Skin of body (tissue), 3 donors: ENCODE measurements at places on chromosomes 2 and 18. TPM values are rescaled to one million over a fixed set of nuclear protein-coding genes. Genes with fewer than 3 reads are reported as not detected.

Gene GTF3C2
- 32.5 TPM for total RNA-seq

Gene LAMA1
- total RNA-seq = 2.4 TPM

Gene EFR3B
- 4.9 TPM for total RNA-seq

Gene KCNJ13
- 0.79 TPM for total RNA-seq

- DNase-seq = peak; percentile 17
Measured at GRCh38 chr2:72347081-72347480, 199.4 kb upstream of the CYP26B1 start.

DNA sequence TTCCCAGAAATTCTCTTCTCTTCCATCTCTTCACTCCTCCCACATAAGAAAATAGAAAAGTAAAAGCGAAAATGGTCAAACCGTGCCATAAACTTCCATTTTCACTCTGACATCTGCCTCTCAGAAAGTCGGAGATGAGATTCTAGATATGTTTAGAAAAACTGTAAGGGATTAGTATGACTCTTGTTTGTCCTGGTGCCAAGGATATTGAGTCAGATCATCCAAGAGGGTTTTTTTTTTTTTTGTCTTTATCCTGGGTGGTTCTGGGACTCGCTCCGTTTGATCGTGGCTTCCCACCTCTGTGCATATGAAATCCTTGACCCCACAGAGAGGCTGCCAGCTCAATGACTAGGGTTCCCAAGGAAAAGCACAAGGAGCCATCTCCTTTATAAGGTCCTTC is 17.3 kb downstream of the EN1 start:
- DNase-seq = no peak

Gene SLC4A5
- total RNA-seq = 2.1 TPM

GRCh38 chr2:150679456-150680120 is 192.1 kb upstream of the RND3 start:
- no peak for DNase-seq

DNA sequence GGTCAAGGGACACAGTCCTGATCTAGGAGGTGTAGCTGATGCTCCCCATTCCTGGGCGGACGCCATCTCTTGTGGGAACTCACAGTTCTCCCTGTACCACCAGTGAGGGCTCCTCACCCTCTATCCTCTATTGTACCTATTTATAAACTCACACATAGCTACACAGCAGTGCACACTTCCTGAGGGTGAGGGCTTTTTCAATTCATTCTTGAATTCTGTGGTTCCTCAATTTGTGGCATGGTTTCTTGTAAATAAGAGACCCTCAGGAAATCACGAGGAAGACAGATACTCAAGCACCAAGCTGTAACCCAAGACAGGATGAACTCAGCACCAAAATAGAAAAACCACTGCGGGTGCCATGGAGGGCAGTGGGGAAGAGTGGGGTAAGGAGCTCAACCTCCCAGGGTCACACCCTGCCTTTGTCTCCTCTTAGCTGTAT is 245.9 kb upstream of the PXDN start:
- DNase-seq = no peak

- no peak for DNase-seq
Measured at GRCh38 chr18:13471971-13472628, 253.5 kb downstream of the LDLRAD4 start.

- no peak for DNase-seq
Measured at GRCh38 chr2:219207884-219208740, 1.5 kb downstream of the ZFAND2B start.

Gene POMC
- total RNA-seq = 3.6 TPM

Gene ZBTB7C
- 6.3 TPM for total RNA-seq

- no peak for DNase-seq
Measured at GRCh38 chr2:183214680-183215079, 90.4 kb downstream of the NUP35 start.

- DNase-seq = no peak
Measured at GRCh38 chr2:98191883-98192282, 104.9 kb downstream of the VWA3B start.

- DNase-seq = no peak
Measured at GRCh38 chr2:178380763-178381162, 70.2 kb downstream of the PRKRA start.

DNA sequence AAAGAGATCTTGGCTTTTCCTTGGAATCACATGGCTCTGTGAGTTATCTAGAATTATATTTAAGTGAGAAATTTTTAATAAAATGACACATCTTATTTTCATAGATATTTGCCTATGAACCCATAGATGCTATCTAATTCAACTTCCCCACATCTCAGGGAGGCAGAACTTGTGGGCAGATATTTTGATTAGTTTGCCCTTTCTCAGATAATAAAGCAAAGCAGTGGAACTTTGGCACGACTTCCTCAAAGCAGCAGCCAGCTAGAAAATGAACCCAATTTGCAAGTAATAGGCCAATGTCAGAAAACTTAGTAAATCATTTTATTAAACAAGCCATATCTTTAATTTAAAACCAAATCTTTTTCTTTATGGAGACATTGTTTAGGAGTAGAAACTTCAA is 32.7 kb downstream of the RAB27B start:
- DNase-seq = no peak

- no peak for DNase-seq
Measured at GRCh38 chr2:127050803-127051115, 56.2 kb downstream of the BIN1 start.

Gene IER3IP1
- total RNA-seq = 24.7 TPM

GRCh38 chr2:239465017-239466001 is 64.5 kb upstream of the HDAC4 start:
- no peak for DNase-seq

Gene KHK
- 1.7 TPM for total RNA-seq

DNA sequence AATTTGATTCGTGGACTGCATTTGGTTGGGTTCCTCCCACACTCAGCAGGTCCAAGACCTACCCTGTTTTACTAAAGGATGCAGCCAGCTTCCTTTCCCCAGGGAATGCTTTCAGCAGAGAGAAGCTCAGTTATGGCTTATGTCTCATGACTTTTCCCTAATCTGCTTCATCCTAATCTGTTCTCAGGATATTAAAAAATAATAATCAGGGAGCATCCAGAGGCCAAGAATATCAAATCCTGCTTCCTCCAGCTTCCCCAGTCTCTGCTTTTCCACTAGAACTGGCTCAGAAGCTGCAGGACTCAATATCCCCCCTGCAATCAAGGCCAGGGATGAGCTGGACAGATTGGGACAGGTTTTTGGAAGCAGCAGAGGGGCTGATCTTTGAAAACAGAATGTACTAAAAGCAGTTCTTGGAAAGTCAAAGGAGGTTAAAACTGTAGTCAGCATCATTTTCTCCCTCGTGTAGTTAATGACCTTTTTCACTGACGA is 326.9 kb upstream of the TNP1 start:
- DNase-seq = peak; percentile 50

Gene IFIH1
- 8.3 TPM for total RNA-seq

DNA sequence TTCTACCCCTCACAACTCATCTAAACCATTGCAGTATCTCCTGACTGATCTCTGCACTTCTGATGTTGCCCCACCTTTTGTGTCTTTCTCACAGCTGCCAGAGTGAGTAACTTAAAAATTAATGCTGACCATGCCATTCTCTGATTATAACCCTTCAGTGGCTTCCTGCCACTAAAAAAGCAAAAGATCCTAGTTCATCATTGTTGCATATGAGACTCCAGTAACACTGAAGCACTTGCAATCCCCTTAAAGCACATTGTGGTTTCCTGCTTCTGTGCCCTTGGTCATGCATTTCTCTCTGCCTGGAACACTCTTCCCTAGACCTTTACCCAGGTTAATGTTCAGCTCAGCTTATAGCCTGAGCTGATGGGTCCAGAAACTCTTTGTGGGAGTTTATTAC is 95.1 kb upstream of the WDSUB1 start:
- DNase-seq = no peak

DNA sequence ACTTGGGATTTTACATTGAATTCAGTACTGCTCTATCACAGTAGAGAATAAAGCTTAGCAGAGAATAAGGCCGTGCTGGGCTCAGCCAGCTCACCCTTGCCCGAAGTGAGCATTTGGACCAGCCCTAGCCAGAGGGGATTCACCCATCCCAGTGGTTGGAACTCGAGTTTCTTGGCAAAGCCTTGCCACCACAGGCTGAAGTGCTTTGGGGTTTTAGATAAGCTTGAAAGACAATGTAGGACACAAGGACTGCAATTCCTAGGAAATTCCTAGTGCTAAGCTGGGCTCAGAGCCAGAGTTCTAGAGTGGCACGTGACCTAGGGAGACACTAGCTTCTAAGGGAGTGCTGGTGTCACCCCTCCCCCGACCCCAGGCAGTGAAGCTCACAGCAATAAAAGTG is 28.0 kb downstream of the SERPINB11 start:
- DNase-seq = no peak

Gene TNFRSF11A
- 3.0 TPM for total RNA-seq

DNA sequence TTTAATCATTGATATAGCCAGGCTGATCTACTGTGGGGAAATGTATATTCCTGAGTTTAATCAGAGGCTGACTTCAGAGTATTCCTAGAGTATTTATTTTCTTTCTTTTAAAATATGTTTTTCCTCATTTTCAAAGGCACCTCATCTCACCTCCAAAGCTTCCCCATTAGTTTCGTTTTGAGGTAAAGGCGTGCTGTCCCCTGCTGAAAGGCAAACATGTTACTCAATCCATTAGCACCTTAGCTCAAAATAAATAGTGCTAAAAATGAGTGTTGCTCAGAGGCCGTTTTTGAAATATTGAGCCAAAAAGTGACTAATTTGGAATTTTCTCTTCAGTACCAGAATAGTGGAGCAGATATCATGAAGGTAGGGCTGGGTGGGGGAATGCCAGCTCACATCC is 386.2 kb downstream of the SOX11 start:
- DNase-seq = no peak

GRCh38 chr2:222468346-222468745 is 44.0 kb downstream of the SGPP2 start:
- no peak for DNase-seq

Gene GAREM2
- 2.5 TPM for total RNA-seq

DNA sequence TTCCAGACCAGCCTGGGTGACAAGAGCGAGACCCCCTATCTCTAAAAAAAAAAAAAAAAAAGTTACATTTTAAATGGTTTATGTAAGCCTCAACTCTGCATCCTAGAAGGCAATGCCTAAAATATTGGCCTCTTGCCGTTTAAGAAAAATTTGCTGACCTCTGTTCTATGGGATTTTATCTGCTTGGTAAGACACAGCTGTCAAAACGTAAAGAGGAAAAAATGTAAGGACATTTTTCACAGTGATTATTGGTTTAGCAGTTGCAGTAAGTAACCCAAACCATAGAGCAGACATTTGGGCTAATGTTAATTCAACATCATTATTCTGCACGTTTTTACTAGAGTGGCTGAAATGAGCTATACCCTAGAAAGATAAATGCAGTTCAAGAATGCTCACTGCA is 14.4 kb upstream of the E2F6 start:
- peak; percentile 47 for DNase-seq

GRCh38 chr18:54910161-54910919 is 48.9 kb downstream of the CCDC68 start:
- no peak for DNase-seq

- DNase-seq = no peak
Measured at GRCh38 chr2:127355407-127356008, 32.3 kb downstream of the MAP3K2 start.

Gene PAIP2B
- total RNA-seq = 14.3 TPM

Gene CHN1
- 18.3 TPM for total RNA-seq

DNA sequence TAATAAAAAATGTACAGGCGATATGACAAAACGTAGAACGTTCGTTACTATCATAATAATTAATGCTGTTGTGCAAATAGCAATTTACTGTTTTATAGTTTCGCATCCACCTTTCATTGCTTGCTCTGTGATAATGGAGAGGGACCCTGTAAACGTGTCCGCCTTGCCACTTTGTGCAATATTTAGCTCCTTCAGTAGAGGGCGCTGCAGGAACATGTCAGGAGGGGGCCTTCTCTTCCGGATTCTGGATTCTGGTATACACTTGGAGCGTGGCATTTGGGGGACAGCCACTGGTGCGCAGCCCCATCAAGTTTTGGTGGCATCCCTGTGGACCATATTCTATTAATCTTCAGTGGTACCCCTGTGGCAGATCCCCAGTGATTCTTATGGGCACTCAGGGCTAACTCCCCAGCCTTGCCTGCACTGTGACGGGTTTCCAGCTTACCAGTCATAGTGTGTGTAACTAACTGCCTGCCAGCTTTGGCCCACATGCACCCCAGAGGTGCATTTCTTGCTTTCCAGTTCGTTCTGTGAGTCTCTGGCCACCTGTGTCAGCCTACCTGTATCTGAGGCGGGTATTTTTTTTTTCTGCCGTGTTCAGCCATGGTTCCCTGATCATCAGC is 140.3 kb downstream of the CYRIA start:
- DNase-seq = no peak

Gene G6PC2
- not detected for total RNA-seq

- no peak for DNase-seq
Measured at GRCh38 chr2:176149939-176150583, 1.3 kb upstream of the HOXD4 start.

DNA sequence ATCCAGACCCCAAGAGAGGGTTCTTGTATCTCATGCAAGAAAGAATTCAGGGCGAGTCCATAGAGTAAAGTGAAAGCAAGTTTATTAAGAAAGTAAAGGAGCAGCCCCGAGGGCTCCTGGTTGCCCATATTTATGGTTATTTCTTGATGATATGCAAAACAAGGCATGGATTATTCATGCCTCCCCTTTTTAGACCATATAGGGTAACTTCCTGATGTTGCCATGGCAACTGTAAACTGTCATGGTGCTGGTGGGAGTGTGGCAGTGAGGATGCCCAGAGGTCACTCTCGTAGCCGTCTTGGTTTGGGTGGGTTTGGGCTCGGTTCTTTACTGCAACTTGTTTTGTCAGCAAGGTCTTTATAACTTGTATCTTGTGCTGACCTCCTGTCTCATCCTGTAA is 750.2 kb upstream of the FANCL start:
- DNase-seq = no peak

DNA sequence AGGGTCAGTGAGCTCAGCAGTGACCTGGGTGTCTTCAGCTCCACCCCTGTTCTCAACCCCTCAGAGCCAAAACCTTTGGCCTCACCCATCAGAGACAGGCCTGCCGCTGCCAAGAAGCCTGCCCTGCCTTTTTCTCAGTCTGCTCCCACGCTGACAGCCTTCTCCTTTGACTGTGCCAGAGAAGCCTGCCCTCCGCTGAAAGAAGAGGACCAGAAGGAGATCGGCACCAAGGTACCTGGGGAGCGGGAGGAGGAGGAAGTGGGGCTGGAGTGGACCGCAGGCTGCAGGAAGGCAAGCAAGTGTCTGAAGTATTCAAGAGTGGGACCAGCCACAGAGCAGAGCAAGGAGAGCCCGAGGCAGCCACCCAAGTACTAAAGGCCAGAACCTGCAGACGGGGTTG is 33.2 kb downstream of the TOGARAM2 start:
- no peak for DNase-seq

- no peak for DNase-seq
Measured at GRCh38 chr2:45026924-45027450, 17.7 kb upstream of the SIX2 start.

DNA sequence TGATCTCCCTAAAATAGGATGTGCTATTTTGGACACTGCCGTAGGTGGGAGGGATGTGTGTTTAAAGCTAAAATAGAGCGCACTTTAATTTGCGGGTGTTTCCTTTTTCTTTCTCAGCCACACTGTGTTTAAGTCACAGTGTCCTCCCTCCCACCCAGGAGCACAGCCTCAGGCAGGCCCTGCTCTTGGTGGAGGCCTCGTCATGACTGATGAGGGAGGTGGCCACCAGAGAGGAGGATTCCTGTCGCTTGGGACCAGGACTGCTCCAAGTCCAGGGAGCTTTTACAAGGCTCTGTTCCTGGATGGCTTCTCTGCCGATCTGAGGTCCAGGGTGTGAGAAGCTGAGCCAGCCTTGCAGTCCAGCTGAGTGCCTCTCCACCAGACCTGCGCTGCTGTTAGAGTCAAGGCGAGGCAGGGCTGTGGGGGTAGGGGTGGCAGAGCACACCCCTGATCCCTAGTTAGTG is 33.5 kb downstream of the INPP4A start:
- no peak for DNase-seq
